Fibroblast of skin of scalp (primary cell): ENCODE measurements at places on chromosomes 7 and 10.
A peak's percentile ranks its signal among the peaks of the same experiment; 100 is the strongest.

DNA sequence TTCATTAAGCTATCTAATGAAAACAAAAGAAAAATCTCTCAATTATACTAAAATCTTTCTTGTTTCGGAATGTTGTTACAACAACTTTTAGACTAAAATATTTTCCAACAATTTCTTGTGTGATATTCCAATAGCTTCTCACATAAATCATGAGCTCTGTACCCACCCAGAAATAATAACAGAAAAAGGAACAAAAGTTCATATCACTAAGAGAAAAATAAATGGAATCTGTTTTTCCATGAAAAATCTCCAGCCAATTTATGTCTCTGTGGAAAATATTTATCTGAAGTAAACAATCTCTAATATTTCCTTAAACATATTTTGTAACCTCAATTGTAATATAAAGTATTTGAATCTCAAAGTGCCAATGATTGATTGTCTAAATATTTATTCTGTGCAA is 628.6 kb upstream of the ANKRD30A start:
- no peak for DNase-seq

- DNase-seq: no peak
These were observed 320.1 kb upstream of the NFE2L3 start for GRCh38 chr7:25831831-25832411.

GRCh38 chr10:7412237-7412927 is 1.5 kb upstream of the SFMBT2 start:
- DNase-seq: no peak

DNA sequence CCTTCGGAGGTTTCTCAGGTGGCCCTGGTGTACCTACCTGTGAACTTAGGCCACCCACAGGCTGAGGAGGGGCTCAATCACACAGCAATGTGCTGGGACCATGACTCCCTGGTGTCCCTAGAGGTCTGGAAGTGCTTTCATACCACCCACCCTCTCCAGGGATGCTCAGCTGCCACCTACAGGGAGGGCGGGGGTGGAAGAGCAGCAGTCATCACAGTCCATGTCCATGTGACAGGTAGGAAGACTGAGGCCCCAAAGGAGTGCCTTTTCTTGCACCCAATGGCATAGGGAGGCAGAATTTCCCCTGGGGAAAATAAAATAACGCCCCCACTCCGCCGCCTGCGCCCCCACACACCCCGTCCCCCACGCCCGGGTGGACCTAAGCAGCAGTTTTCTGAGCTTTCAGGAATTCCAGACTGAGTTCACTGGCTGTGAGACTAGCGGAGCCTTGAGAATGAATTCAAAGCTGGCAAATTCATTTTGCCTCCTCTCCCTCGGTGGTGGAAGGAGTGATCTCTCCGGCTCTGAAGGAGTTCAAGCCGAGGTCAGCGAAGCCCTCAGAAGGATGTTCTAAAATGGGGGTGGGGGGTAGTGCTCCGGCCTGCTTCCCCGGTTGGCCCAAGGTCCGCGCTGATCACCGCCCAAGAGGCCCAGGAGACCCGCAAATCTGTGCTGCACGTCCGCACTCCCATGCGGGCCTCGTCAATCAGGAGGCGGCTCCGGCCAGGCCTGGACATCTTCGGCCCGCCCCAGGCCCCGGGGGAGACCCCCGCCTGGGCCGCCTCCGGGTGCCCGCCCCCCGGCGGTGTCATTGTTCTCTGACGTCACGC is 2.1 kb upstream of the ZMIZ1 start:
- peak; percentile 50 for DNase-seq

GRCh38 chr7:79988653-79989052 is 146.0 kb upstream of the GNAI1 start:
- DNase-seq: peak; percentile 53

GRCh38 chr7:129334473-129334872 is 99.8 kb upstream of the STRIP2 start:
- DNase-seq: no peak

DNA sequence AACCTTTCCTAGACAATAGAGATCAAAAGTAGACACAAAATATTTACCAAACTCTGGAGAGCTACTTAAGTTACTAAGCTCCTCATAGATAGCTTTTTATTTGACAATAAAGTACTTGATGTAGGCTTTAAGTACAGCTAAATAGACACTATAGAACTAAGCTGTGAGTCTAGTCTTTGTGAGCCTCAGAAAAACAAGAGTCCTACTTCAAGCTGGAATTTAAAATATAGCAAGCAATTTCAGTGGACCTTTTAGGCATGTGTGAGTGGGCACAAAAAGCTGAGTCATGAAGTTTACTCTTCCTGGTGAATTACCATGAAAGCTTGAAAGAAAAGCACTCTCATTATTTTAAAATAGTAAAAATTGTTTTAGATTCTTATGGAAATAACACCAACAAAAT is 76.1 kb downstream of the ADD3 start:
- DNase-seq: peak; percentile 28

GRCh38 chr7:157689269-157690057 is 352.7 kb downstream of the DNAJB6 start:
- no peak for DNase-seq

GRCh38 chr7:123522066-123522465 is 12.3 kb downstream of the IQUB start:
- no peak for DNase-seq

DNA sequence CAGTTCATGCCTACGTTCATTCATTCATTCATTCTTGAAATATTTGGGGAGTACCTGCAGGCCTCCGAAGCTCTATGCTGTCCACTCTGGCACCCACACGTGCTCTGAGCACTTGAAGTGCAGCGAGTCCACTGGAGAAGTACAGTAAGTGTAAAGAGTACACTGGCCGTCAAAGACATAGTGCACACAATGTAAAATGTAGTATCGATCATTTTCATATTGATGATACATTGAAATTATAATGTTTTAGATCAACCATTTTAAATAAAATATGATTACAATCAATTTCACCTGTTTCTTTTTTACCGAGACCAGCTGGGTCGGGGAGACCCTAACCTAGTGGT is 37.0 kb upstream of the PURB start:
- DNase-seq: no peak

GRCh38 chr7:24133691-24134090 is 150.3 kb upstream of the NPY start:
- no peak for DNase-seq
